Hematopoietic multipotent progenitor cell treated with erythropoietin and hydrocortisone succinate and interleukin-3 and kit ligand, for 8 days (in vitro differentiated cells): ENCODE measurements at places on chromosomes 3 and 15.

DNA sequence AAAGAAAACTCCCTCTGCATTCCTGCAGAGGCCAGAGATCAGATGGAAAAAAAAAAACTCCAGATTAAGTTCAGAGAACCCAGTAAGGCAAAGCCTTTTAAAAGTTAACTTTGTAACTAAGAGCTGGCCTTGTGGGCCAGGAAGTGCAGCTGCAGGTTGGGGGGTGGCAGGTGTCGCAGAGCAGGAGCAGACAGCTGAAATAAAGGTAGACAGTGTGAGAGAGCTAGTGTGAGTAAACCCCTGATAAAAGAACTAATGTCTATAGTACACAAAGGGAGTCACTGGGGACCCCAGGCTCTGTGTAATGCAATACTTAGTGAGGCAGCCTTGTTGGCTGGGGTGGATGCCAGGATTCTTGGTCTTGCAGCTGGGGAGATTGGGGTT lies 42.1 kb downstream of the PPCDC start:
- peak; percentile 48 for DNase-seq

GRCh38 chr3:196740481-196741248 lies 1.0 kb downstream of the PAK2 start:
- peak; percentile 50 for DNase-seq

GRCh38 chr3:32865383-32865782 lies 47.6 kb downstream of the TRIM71 start:
- no peak for DNase-seq

GRCh38 chr3:80870476-80871041 lies 890.9 kb downstream of the GBE1 start:
- DNase-seq: no peak

- DNase-seq: peak; percentile 26
Measured at GRCh38 chr15:90031231-90031791, 30.2 kb downstream of the ZNF710 start.

DNA sequence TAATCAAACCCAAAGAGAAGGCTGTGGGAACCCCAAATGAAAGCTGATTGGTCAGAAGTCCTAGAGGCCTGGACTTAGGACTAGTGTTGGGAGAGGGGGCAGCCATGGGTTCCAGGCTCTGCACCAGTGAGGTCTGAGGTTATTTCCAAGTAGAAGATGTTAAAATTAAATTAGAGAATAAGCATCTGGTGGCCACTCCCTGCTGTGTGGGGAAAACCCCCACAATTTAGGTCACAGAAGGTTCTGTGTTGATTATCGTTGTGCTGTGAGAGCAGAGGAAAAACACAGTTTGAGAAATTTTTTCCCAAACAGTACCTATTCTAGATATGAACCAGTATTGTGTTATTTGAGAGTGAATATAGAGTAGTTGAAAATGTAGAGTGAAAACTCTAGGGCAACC lies 53.9 kb upstream of the NSMCE3 start:
- DNase-seq: no peak

GRCh38 chr3:171001957-171002694 lies 24.4 kb downstream of the SLC2A2 start:
- no peak for DNase-seq

DNA sequence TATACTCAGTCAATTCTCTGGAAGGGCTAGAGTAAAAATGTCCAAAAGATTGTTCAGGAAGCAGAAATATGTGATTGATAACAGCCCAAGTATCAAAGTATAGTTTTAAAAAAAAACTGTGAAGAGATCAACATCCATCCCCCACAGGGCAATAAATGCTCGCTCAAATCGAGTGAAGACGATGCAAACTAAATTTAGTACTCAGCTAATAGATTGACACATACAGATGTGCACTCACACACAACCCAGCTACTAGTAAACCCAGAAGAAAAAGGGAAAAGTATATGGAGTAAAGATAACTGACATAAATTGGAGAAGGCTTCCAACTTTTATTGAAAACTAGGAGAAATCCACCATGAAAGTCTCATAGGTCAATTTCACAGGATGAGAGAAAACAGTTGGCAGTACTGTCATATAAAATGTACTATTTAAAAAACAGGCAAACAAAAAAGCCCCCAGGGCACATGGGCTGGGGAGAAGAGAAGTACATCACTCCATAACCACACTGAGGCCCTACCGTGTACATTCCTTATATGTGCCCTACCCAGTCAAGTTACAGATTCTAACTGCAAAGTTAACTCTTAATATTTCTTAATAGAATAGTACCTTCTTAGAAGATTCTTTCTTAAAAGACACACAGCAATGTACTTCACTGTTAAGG lies 125.7 kb downstream of the TBL1XR1 start:
- DNase-seq: no peak

- DNase-seq: no peak
Measured at GRCh38 chr15:82135638-82136037, 89.8 kb upstream of the MEX3B start.

DNA sequence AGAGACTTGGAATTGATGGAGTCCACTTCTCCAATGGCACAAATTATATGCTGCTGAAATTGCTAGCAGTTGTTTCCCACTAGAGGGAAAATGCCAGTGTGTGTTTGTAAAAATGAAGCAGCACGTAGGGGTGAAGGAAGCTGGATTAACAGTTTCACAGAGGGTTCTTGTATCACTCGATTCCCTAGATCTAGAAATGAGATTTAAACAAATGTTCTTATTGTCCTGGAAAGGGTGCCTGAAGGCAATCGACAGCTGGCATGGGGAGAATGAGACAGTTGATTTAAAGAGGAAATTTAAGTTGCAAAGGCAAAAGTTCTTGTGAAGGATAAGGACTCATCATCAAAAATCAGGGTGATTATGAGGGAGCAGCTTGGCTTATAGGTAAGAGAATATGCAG lies 234.8 kb upstream of the ARPP21 start:
- no peak for DNase-seq

DNA sequence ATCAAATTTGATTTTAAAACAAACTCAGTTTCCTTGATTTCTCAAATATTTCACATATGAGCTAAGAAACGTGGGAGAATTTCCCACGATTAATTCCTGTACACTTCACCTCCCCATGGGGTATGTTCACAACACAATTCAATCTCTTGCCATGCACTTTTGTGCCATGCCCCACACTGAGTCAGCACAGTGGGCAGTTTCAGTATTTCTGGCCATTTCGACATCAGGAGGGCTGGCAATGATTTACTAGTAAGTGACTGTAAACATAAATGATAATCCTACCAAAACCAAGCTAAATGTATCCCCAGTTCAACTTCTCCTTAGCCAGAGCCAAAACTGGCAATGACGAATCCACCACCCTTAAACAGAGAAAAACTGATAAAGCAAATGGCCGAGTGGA lies 293.6 kb downstream of the FGF12 start:
- no peak for DNase-seq

DNA sequence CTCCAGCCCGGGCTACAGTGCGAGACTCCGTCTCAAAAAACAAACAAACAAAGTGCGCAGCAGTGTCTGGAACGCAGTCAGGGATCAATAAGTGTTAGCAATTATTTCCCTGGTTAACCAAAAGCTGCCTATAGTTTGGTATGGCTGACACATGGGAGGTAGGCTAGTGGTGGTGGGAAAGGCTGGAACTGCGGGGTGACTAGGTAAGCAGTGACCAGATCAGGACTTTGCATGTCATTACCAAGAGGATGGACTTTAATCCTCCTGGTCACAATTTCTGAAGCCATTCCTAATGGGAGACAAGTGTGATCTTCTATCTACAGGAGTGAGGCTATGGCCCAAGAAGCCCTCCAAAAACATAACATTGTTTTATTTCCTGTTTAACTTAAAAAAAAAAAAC lies 47.8 kb downstream of the SLC30A4 start:
- DNase-seq: no peak

- no peak for DNase-seq
Measured at GRCh38 chr3:179726075-179726699, 73.3 kb downstream of the USP13 start.

GRCh38 chr3:165983284-165983683 lies 146.1 kb upstream of the BCHE start:
- no peak for DNase-seq

DNA sequence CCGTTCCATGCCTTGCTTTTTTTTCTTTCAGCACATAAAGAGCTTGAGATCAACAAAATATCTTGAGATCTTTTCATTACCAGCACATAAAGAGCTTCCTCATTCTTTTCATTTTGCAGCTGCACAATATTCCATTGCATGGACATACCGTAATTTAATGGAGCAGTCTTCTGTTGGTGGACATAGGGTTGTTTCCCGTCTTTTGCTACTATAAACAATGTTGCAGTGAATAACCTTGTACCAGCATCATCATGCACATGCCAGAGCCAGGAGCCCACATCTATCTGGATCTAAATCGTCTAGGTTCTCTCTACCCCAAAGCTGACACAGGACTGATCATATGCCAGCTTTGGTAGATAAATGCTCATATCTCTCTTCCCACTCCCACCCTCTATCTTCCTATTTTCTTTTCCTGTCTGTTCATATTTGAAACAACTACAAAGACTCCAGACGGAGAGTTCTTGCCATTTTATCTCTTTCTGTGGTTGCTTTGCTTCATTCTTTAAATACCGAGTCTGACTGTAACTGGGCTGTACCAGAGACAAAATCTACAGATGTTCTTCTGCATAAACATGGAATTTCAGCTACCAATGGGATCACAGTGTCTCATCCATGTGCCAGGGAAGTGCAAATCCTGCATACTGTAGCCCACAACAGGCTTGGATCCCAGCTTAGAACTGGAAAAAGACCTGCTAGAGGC lies 47.1 kb upstream of the AKAP13 start:
- DNase-seq: no peak

GRCh38 chr3:76871655-76872054 lies 168.2 kb upstream of the ROBO2 start:
- DNase-seq: no peak

DNA sequence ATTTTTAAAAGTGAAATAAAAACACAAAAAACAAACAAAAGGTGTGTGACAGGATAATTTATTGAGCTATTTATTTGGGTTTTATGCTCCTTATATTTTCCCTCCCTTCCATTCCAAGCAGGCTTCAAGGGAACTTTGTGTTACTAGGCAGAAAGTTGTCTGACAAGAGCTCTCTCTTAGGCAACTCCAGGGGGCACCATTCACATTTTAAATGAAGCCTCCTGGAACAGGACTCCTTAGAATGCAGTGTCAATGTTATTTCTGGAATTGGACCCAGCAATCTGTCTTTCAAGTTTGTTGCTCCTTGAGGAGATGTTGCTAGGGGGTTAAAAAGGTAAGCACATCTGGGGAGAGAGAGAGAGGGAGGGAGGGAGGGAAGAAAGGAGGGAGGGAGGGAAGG lies 5.4 kb upstream of the RFX7 start:
- DNase-seq: peak; percentile 87

DNA sequence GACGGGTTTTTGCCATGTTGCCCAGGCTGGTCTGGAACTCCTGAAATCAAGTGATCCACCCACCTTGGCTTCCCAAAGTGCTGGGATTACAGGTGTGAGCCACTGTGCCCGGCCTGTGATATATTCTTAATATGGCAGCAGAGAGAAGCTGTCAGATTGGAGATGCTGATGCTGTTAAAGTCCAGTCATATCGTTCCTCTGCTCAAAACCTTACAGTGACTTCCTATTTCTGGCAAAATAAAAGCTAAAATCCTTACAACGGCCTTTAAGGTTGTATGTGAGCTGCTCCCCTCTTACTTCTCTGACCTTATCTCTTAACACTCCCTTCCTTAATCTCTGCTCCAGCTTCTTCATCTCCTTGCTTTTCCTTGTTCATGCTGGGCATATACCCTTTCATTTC lies 26.6 kb upstream of the MGA start:
- DNase-seq: no peak

DNA sequence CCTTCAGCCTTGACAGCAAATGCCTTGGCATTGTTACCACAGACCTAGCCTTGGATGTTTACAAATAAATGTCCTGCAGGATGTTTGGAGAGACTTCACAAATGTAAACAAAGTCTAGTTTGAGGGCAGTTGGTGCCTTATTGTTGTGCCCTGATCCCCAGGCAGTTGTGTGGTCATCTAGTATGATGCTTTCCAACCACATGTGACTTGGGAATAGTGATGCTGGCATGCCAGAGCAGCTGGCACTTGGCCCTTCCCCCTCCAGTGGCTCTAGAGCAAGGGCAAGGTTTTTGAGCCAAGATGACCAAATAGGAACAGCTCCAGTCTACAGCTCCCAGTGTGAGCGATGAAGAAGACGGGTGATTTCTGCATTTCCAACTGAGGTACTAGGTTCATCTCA lies 258.2 kb downstream of the ADAMTS17 start:
- no peak for DNase-seq

DNA sequence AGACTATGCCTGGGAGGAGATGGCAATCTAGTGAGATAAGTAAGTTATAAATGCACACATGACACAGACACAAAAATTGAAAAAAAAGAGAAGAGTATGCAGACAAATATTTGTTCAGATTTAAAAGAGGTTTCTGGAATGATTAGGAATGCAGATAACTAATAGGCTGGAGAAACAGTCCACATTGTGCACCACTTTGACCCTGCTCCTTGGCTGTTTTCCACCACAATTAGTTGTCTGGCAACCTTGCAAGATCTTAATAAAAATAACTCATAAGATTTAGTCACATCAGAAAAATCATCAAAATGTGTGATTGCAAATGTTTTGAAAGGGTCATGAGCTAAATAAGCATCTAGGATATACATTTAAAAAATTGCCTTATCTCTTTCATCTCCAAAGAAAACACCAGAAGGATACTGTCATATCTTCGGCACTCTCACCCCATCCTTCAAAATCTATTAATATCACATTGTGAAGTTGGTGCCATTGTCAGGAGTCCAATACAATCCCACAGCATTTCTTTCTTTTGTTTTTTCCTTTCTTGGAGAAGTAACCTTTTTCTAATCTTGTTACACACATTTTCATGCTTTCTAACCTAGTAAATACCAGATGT lies 153.7 kb upstream of the KCNMB2 start:
- DNase-seq: no peak

GRCh38 chr3:42826141-42826540 lies 16.9 kb downstream of the ACKR2 start:
- no peak for DNase-seq

DNA sequence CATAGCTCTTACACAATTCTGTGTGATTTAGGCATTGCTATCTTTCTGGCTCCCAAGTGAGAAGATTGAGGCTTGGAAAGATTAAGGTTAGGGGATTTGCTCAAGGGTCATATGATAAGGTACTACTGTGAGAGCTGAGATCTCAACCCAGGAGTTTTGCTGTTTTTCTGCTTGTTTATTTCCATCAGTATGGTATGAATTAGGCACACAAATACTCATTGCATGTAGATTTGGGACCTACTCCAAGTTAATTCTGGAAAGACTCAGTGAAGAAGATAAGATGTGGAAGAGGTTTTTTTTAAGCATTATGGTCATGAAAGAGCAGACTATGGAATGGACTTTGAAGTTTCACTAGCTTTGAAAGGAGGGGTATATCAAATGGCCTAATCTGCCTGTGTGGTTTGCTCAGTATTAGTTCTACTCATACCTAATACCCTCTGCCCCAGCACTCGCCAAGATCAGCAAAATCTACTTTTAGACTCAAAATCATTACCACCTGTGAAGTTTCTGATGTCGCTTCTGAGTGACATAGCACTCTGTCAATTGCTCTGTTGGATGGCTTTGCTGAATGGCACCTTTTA lies 12.5 kb downstream of the MBNL1 start:
- no peak for DNase-seq

DNA sequence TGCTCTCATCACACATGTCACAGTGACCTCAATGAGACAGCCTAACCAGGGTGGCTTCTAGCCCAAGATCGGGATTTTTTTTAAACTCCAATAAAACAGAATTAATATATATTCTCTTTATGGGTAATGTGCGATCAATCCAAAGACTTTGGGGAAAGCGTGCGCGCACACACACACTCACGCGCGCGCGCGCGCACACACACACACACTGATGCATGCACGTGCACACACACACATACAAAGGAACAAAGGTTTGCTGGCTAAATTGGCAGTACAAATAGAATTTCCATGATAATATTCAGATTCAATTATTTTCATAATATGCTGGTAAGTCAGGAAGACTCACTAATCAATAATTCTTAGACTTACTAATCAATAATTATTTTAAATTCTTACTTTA lies 19.3 kb downstream of the IL17RD start:
- DNase-seq: no peak
